NCI-H2107 (cell line): ENCODE measurements at places on chromosomes 5 and 9.

- DNase-seq: no peak
Measured at GRCh38 chr5:43037636-43038495, 2.3 kb downstream of the ANXA2R start.

- no peak for DNase-seq
Measured at GRCh38 chr5:25754895-25755294, 1110.1 kb upstream of the CDH10 start.

- no peak for DNase-seq
Measured at GRCh38 chr5:33531037-33531298, 90.2 kb downstream of the TARS1 start.

DNA sequence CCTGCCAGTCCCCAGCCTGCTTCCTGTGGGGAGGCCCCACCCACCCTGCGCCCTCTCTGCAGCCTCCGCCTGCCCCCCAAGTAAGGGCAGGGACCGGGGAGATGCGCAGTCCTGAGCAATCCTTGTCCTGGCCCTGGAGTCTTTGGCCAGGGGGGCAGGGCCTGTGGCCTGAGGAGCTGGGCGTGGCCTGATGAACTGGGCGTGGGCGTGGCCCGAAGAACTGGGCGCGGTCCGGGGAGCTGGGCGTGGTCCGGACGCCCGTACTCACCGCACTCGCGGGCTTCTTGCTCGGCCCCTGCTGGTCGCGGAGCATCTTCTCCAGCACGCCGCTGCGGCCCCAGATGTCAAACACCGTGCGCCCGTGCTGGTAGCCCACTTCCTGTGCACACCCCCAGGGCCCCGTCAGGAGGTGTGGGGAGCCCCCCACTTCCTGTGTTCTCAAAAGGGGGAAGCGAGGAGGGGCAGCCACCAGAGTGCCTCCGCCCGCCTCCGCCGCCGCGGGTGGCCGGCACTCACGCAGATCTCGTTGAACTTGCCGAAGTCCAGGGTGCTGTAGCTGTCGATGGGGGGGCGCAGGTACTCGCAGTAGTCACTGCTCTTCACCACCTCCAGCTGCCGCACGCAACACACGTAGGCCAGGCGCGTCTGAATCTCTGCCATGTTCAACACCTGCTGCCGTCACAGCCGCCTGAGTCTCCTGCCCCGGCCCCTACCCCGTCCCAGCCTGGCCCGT lies 2.7 kb upstream of the NSMF start:
- DNase-seq: no peak

DNA sequence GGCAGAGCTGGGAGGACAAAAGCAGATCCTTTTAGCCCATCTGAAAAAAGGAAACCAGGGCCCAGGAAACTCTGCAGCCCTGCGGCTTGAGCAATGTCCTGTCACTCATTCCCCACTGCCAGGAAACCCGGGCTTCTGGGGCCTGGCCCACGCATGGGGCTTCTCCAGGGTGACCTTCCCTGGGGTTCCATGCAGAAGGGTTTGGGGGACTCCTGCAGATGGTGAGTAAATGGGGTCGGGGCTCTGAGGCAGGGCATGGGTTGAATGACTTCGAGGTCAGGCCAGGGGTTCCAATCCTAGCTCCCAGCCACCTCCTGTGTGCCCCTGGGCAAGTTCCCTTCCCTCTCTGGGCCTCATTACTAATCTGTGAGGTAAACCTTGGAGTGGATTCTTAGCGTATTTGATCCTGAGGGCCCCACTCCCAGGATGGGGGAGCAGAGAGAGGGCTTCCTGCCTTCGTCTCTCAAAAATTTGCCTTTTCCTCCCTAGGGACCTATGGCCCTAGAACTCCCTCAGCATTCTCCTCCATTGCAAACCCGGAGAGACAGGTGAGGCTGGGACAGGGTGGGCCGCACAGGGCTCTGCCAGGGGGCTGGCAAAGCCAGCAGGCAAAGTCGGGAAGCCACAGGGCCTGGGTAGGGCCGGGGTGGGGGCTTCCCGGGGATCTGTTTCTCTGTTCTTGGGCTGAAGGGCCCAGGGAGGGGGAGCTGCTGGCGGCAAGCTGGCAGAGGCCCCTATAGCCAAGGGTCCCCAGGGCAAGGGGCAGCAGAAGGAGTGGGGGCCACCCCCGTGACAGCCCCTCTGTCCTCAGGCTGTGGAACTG lies 25.8 kb downstream of the ADGRD2 start:
- DNase-seq: no peak

DNA sequence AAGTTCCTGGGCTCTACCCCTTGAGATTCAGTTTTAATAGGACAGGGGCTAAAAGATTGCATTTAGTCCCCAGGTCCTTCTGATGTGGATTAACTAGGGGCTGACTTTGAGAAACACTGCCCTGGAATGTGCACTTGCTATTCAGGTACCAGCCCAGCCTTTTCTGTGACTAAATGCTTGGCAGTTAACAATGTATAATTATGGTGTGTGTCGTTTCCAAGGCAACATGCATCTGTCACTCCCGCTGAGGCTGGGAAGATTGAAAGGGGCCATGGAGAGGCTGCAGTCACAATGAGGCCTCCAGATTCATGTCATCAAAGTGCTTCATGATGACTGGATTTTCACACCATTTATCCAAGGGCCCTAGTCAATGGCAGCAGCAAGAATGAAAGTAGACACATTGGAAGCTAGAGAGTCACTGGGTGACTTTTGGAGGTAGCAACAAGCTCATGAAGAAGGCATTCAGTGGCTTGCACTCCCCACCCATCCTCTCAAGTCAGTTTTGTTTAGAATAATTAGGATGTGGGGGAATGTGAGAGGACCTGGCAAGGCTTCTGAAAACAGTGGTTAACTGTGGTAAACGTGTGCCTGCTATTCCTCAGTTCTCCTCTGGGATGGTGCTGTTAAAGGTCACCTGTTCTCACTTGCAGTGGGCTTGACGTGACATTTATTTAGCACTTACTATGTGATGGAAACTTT lies 28.3 kb downstream of the RAI14 start:
- DNase-seq: no peak

GRCh38 chr9:130766021-130766926 lies 68.8 kb upstream of the ABL1 start:
- no peak for DNase-seq

DNA sequence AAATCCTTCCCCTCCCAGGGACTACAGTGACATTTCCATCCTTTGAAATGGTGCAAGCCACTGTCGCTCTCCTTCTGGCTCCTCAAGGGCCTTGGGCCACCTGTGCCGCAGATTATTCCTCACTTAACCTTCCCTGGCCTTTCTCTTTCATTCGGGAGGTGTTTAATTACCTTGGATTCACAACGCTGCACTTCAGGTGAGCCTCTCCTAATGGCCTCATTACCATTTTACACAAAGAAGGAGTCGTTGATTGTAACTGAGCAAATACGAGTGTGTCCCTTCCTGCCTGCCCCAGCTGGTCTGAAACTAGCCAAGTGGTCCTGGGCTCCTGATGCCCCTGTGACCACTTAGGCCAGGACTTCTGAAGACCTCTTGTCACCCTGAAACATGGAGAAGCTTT lies 205.0 kb downstream of the CRB2 start:
- no peak for DNase-seq

DNA sequence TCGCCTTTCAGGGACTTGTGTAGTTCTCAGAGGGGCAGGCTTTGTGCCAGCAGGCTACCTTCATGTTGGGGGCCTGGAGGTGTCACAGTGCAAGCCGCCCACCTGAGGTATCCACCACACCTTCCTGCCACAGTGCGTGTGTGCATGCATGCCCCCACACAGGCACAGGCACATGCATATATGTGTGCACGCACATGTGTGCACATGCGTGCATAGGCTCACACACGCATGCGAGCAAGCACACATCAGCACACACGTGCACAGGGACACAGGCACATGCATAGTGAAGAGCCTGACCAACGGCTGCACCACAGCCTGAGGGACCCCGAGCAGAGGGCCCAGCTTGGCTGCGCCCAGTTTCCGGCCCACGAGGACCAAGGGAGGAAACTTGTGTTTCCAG lies 36.1 kb downstream of the IRX4 start:
- DNase-seq: no peak

- DNase-seq: no peak
Measured at GRCh38 chr5:128475693-128476092, 62.4 kb downstream of the FBN2 start.

DNA sequence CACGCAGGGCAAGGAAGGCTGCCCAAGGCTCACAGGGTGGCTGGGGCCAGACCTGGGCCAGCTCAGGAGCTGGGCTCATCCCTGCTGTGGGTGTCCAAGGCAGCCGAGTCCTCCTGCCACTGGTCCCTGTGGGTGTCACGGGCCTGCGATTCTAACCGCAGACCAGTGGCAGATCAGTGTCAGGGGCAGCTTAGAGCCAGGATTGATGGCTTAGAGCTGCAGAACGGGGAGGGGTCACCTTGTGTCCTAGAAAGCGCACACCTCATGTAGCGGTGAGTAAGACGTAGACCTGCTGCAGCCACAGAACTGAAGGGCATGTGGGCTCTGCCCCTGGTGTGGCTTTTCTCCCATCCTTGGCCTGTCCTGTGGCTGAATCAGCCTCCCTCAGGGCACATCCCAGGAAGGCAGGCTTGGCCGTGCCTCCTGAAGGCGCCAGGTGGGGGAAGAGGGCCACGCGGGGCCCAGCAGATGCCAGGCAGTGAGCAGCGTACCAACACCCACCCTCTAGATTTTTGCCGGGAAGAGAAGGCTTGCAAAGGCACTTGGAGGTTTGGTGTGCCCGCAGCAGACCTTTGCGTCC lies 78.3 kb upstream of the FCN2 start:
- DNase-seq: no peak

GRCh38 chr9:23041466-23041865 lies 594.8 kb downstream of the DMRTA1 start:
- DNase-seq: no peak

GRCh38 chr9:113520109-113520642 lies 56.6 kb downstream of the RGS3 start:
- DNase-seq: no peak

GRCh38 chr9:3586066-3586465 lies 60.3 kb upstream of the RFX3 start:
- DNase-seq: no peak

GRCh38 chr9:123191680-123192079 lies 76.7 kb downstream of the STRBP start:
- DNase-seq: no peak

- no peak for DNase-seq
Measured at GRCh38 chr5:153601377-153601776, 110.9 kb downstream of the GRIA1 start.

GRCh38 chr5:56389261-56389660 lies 156.1 kb upstream of the ANKRD55 start:
- DNase-seq: no peak

- DNase-seq: no peak
Measured at GRCh38 chr9:5843794-5844471, 11.0 kb upstream of the ERMP1 start.

DNA sequence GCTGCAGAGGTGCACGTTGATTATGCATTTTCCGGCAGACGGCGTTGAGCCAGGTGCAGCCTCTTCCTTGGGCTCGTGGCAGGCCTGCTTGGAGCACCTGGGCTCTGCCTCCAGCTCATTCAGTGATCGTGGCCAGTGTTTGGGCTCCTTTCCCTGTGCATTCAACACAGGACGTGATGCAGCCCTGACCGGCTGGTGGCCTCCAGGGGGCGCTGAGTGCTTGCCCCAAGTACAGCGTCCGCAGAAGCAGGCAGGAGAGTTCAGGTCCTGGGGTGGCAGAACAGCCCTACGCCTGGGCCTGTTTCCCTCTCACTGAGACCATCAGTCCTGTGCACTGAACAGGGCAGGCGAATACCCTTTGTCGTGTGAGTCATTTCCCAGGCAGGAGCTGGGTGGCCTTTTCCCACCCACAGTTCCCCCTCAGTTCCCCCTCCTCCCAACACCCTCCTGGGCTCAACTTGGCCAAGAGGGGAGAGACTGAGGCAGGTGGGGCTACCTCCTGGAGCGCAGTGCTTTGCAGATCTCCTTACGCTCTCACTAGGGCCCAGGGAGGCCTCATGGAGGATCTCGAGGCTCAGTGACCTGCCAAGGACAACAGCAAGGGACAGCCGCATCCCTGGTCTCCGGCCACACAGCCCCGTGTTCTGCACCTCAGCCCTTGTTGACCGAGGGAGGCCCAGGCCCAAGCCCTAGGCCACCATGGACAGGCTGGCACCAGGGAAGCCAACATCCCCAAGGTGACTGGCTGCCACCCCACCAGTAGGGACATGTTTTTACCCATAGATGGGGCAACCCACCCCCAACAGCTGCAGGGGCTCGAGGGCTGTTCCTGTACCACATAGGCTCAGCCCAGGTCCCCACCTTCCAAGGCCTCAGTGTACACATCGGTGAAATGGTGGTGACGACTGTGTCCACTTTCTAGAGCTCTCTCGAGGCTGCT lies 52.9 kb downstream of the LRSAM1 start:
- DNase-seq: peak; percentile 45

- no peak for DNase-seq
Measured at GRCh38 chr5:76592692-76593091, 30.5 kb downstream of the F2RL2 start.

GRCh38 chr9:86940774-86941173 lies 6.5 kb downstream of the GAS1 start:
- DNase-seq: no peak

DNA sequence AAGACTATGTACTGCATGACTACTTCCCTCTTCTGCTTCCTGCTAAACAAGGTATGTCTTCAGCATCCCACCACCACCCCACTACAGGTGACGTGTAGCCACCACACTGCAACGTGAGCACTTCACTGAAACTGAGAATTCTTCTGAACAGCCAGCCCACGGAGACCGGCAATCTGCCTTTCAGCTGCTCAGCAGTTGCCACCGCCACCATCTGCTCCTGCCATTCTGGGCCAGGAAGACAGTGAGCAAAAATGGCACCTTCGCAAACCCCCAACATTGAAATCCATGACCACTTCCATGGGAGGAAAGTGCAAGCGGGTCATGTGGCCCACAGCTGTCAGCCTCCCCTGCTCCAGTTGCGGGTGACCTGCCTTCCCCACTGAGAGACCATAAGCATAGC lies 443.4 kb upstream of the ST8SIA4 start:
- DNase-seq: no peak

DNA sequence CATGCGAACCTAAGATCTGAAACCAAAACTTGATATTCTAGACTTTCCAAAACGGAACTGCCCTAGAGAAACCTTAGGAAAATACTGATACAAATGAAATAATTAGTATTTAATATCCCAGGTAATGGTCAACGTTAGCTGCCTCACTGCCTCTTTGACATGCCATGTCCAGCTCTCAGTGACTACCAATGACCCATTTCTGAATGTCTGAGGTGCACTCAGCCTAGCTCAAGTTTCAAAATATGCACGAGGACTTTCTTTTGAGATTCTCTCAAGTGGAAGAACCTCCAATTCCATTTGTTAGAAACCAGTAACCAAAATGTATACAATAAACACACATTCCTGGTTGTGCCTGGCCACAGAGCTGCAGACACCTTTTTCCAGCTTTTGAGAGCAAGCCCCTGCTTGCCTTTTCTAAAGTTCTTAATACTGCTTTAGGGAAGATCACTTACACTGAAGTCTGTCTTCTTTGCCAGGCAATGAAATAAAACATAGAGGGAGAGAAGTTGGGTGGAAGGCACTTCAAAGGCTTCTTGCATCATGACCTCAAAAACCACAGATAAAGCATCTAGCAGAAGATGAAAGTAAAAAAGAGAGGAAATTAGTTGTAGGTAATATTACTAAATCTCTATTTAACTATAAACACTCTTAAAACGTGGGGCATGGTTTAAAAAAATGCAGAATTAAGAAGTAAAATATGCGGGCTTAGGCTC lies 87.9 kb downstream of the MRPS27 start:
- DNase-seq: no peak
